ENCODE measurements at places on chromosomes 11 and 22.

- DNase-seq = no peak
These were observed 118.6 kb downstream of the ARHGAP42 start for GRCh38 chr11:100805506-100806199.

DNA sequence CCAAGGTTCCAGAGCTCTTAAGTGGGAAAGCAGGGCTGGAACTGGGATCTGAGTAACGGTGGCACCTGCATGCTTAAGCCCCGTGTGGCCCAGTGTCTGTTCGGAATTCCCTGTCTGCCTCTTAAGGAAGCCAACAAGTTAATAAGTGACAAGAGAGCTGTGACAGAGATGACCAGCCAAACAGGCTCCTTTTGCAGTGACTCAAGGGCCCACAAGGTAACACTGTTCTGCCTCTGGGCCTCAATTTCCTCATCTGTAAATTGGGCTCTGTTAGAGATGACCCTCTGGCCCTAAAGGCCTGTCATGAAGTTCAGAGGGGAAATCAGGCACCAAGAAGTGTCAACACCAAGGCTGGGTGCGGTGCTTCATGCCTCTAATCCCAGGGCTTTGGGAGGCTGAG is 18.6 kb downstream of the USH1C start:
- no peak for DNase-seq

- DNase-seq = no peak
These were observed 37.1 kb upstream of the AKIP1 start for GRCh38 chr11:8873741-8874405.

- DNase-seq = no peak
These were observed 935 bp downstream of the ZNF143 start for GRCh38 chr11:9461760-9462134.

- no peak for DNase-seq
These were observed 13.0 kb upstream of the BID start for GRCh38 chr22:17787241-17787640.

DNA sequence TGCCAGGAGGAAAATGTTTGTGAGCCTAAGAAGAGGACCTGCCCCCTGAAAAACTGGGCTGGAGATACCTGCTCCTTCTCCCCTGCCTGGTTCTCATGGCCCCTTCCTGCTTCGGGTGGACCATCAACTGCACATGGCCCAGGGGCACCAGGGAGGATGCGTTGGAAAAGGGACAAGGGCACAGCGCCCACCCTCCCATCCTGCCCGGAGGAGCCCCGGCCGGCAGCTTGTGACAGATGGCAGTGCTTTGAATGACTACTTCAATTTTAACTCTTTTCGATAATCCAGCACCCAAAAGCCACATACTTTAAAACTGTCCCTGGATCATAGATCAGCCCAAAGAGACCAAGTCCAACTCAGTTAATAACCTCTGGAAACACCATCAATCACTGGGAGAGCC is 135.8 kb upstream of the NECTIN1 start:
- no peak for DNase-seq

- no peak for DNase-seq
These were observed 3.8 kb upstream of the OR10D3 start for GRCh38 chr11:124179310-124179709.

DNA sequence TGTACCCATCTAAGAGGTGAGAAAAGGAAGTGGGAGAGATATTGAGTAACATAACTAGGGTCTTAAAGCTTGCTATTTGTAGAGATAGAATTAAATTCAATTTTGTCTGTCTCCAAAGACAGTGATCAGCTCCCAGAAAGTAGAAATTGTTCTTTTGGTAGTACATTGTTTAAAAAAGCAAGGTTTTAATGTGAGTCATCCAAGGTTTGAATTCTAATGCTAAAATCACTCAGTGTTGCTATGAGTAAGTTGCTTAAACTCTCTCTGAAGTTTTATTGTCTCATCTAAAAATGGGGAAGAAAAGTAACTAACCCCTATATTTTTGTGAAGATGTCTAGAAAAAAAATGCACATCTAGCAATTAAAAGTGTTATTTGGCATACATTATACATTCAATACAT is 1004.5 kb upstream of the CCDC90B start:
- DNase-seq = no peak

DNA sequence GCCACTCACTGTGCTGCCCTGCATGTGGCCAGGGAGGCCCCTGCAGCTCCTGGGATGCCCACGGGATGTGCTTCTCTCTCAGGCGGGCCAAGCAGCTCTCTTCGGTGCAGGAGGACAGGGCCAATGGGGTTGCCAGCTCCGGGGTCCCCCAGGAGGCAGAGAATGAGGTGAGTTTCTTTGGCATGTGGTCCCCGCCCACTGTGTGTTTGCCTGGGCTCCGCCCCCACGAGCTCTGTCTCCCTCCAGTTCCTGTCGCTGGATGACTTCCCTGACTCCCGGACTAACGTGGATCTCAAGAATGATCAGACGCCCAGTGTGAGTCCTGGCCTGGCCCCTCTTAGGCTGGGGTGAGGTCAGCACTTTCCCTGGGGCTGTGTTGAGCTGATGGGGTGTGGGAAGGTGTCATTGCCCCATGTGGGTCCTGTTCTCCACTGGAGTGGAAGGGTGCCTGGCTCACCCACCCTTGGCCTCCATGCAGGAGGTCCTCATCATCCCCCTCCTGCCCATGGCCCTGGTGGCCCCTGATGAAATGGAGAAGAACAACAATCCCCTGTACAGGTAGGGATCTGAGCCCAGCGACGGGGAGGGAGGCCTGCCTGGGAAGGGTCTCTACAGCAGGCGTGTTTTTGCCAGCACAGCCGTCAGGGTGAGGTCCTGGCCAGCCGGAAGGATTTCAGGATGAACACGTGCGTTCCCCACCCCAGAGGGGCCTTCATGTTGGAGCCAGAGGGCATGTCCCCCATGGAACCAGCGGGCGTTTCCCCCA is 7.7 kb downstream of the SCO2 start:
- no peak for DNase-seq

- DNase-seq = no peak
These were observed 50.8 kb downstream of the FLRT1 start for GRCh38 chr11:64086258-64087123.

GRCh38 chr11:69686452-69686851 is 11.3 kb upstream of the LTO1 start:
- no peak for DNase-seq

- no peak for DNase-seq
These were observed 15.4 kb upstream of the MPPED1 start for GRCh38 chr22:43396321-43396933.

DNA sequence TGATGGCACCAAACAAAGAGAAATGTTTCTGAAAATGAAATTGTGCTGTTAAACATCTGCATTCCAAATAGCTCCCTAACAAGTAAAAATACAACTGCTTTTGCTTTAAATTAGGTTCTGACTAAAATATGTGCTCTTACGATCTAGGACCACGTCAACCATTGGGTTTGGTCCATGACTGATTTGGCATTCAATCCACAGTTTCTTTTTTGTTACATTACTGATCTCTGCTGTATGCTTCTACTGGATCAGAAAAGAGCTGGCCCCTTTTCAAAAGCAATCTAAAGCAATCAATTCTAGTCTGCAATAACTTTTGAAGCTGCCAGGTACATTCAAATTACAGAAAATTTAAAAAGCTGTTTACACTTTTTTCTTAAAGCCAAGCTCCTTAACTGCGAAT is 1047.1 kb upstream of the CCDC90B start:
- no peak for DNase-seq

All from nephron progenitor cell (in vitro differentiated cells).